ENCODE measurements at places on chromosomes 3 and 15.

GRCh38 chr3:39440316-39440715, 27.2 kb upstream of the MOBP start:
- DNase-seq = no peak

DNA sequence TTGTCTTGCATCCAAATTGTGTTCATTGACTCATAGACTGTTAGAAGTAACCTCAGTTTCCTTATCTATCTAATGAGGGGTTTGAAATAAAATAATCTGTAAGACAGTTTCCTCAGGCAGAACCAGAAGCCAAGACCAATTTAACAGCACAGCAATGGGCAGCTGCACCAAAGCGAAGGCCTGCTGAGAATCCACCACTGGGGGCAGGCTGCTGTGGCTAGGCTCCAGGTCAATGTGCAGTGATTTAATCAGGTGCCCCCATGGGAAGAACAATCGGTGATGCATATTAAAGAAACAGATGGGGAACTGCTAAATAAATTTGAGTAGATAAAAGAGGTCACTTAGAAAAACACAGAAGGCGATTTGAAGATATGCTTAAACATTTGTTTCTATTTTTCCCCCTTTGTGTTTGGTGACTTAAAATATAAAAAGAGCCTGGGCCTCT, 28.0 kb upstream of the TMOD3 start:
- DNase-seq = no peak

- no peak for DNase-seq
These were observed 36.9 kb upstream of the SPRED1 start for GRCh38 chr15:38215707-38216106.

DNA sequence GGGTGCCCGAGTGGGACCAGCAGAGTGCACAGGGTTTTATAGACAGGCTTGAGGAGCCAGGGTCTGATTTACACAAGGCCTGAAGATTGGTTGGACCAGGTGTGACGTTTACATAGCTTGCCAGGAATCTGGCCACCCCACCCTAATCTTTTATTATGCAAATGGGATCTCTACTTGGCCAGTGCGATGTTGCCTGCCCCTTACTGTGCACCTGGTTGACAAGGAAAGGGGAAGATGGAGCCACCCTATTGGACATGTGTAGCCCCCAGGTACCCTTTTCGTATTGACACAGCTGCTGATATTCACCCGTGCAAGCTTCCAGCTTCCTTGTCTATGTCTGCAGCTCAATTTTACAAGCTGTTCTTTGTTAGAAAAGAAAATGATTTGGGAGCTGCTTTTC, 132.0 kb downstream of the ARNT2 start:
- no peak for DNase-seq

GRCh38 chr3:189322339-189322738, 150.6 kb downstream of the TPRG1 start:
- no peak for DNase-seq

DNA sequence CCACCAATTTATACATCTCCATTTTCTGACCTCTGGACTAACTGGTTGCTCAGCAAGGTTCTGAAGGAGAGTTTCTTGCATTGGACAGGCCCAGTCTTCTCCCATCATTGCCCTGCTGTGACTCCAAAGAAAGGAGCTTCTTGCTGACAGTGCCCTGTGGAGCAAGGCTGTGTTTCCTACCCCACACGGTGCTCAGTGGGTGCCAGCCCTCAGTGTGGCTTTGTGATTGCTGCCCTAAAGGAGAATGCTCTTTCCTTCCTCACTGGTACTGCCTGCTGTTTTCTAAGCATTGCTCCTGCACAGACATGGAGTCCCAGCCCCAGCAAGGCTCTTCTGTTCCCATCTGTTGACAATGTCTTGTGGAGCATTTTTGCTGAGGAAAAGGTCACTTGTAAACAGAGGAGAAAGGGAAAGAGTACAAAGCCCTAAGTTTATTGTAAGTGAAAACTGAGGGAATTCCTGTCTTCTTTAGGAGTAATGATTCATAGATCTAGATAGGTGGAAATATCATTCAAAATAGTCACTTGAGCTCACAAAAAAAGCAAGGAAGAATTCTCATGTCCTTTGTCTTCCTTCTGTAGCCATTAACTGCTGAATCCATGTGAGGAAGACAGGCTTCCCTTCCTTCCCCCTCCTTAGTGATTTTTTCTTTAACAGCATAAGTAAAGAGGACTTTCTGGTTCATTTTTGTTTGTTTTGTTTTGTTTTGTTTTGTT, 62.9 kb downstream of the HMG20A start:
- no peak for DNase-seq

DNA sequence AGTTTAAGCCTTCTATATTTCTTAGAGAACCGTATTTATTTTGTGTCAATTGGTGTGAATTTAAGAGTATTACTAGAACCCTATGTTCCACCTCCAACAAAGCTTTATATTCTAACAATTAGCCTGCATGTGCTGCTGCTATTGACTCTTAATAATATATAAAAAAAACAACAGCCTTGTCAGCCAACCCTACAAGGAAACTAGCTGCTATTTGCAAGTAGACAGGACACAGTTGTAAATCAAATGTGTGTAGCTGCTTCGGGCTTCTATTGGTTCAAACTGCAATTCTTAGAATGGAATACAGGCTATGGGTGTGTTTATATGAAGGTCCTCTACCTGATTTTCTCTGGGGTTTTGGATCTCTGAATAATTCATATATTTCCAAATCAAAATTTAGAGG, 60.7 kb downstream of the ZBTB20 start:
- no peak for DNase-seq

GRCh38 chr3:8578282-8578681, 66.3 kb downstream of the SSUH2 start:
- DNase-seq = no peak

GRCh38 chr3:39146611-39147591, 6.5 kb downstream of the CSRNP1 start:
- DNase-seq = peak; percentile 84

DNA sequence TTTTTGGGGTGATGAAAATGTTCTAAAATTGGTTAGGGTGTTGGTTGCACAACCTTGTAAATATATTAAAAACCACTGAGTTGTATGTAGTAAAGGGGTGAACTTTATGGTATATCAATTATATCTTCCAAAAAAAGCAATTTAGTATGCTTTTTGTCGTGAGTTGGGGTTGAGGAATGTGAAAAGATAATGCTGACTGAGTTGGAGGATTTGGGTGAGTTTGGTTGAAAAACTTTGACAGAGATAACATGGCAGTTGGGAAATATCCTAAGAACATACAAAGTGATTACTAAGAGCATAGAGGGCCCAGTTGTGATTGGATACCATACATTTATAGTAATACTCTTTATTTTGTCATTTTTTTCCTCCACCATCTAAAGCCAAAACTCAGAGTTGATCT, 33.6 kb downstream of the HMG20A start:
- DNase-seq = no peak

- no peak for DNase-seq
These were observed 23.5 kb downstream of the MAGEF1 start for GRCh38 chr3:184688251-184688881.

DNA sequence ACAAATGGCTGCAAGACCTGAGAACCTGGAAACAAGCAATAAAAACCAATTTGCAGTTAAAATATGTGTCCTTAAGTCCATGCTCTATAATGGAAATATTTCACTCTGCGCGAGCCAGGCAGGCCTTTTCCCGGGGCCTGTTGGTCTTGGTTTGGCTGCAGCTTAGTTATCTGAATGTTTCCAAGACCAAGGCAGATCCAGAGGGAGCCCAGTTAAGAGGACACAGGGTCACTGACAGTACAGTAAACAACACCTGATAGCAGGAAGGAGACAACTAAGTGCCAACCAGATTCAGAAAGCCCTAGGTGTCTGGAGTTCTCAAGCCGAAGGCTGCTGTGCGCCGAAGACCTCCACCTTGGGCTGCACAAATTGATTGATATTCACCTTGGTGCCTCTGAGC, 32.8 kb downstream of the THSD4 start:
- DNase-seq = no peak

DNA sequence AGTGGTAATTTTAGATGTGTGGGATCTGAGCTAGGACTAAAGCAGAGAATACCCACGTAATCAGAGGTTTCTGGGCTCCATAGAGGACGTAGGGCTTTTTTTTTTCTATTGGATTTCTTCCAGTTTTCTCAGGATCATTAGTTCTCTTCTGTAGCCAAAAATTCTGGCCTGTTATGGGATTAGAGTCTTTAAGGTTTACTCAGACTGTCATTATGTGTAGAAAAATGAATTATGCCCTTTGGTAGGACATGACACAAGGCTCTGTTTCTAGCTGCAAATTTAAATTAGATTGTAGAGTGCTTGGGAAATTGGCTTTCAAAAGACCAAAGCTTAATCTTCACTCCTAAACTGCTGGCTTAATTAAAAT, 1.9 kb downstream of the SETD5 start:
- DNase-seq = no peak

- peak; percentile 72 for DNase-seq
These were observed 52.7 kb upstream of the SPATA12 start for GRCh38 chr3:57007521-57008460.

DNA sequence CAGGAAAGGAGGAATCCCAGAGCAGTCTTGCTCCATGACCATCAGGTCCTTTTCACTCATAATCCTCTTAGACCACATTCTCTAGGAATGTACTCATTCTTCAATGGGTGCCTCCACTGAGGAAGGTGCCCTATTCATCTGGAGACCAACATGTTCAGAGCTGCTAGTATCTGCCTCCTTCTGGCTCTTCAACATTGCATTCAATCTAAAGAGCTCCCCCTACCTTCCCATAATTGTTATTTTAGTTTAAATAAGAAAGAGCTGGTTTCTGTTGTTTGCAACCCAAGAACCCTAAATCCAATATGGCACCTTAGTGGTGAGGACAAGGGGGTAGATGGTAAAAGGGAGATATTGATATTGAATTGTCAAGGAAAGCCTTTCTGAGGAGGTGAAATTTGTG, 67.6 kb downstream of the SCN11A start:
- no peak for DNase-seq

DNA sequence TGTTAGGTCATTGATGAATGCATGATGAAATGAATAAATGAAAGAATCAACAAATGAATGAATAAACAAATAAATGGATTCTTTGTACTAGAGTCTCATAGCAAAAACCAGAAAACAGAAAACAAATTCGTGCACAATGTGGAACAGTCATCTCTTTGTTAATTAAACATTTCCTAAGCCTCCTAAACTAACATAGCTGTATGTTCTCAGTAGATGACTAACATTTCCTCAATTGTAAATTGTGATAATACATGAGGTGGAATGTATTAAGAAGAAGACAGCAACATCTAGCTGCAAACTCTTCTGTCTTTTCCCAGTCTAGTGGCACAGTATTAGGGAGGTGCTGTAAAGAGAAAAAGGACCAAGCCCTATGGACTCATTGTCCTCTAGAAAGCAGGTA, 1021.0 kb downstream of the MCTP2 start:
- no peak for DNase-seq

GRCh38 chr3:134904241-134904771, 109.2 kb downstream of the EPHB1 start:
- no peak for DNase-seq

- no peak for DNase-seq
These were observed 34.4 kb upstream of the GLCE start for GRCh38 chr15:69126054-69126469.

GRCh38 chr15:100877551-100877950, 2.1 kb upstream of the ALDH1A3 start:
- DNase-seq = no peak

DNA sequence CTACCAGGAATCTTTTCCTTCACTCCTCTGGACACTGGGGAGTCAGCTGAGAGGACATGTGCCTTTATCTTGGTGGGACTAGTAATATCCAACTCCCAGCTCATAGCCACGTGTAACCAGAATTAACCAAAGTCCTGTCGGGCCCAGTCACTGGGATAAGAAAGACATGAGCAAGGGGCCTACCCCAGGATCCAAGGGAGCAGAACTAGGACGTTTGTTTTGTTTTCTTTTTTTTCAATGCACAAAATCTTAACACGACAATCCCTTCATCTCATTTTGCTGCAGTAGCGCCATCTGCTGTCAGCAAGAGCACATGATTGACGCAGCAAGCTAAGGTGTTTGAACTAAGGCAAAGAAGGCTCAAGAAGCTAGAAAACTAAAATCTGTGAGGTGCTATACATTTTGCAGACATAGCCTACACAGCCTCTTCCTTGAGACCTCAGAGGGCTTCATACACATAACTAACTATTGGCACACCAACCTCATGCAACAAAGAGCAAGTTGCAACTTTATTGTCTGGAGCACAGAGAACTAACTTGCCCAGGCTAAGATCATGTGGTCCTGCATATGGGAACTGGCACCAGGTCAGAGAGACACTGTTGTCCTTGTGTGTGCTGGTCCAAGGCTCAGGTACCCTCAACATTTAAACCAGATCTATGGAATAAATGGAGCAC, 43.6 kb downstream of the RLBP1 start:
- DNase-seq = no peak

- peak; percentile 48 for DNase-seq
These were observed 34.0 kb upstream of the DUSP7 start for GRCh38 chr3:52090131-52090932.

GRCh38 chr3:44184319-44184953, 57.2 kb upstream of the TOPAZ1 start:
- DNase-seq = no peak

- no peak for DNase-seq
These were observed 240.7 kb upstream of the UMPS start for GRCh38 chr3:124489506-124489905.

DNA sequence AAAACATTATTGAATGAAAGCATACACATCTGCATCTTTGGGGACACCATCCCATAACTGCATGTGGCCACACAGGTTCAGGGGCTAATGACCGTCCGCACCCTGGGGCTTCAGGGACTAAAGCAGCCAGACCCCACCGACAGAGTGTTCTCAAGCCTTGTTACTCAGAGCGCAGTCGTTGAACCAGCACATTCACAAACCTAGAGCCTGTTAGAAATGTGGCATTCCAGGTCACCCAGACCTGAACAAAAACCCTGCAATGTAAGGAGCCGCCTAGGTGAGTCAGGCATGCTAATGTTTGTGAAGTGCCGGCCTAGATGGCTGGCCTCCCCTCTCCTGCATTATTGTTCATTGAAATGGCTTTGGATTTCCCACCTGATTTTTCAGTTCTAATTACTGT, 52.3 kb upstream of the HACD2 start:
- no peak for DNase-seq

DNA sequence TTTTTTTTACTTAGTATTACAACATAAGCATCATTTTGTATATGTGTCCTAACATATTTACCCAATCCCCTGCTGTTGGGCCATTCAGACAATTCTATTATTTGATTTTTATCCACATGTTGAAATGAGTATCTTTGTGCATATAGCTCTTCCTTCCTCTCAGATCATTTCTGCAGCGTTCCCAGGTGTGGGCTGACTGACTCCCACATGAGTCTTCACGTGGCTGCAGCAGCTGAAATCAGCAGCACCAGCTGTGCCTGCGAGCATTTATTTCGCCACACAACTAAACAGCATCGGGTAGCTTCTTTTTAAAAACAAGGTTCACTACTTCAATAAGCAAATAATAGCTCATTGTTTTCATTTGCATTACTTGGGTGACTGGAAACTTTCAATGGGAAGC, 44.5 kb upstream of the PDE8A start:
- DNase-seq = no peak

Data from upper lobe of right lung (tissue), 1 donor.